Uterus (tissue), 4 donors: ENCODE measurements at places on chromosomes 16 and 17. TPM values are rescaled to one million over a fixed set of nuclear protein-coding genes. Genes with fewer than 3 reads are reported as not detected.
A peak's percentile ranks its signal among the peaks of the same experiment; 100 is the strongest.

The RHBDL1 gene
- not detected for total RNA-seq

The PLEKHG4 gene
- total RNA-seq = 6.8 TPM

The SLC5A2 gene
- 2.4 TPM for total RNA-seq

The CORO1A gene
- total RNA-seq = 15.3 TPM

The GPT2 gene
- 11.0 TPM for total RNA-seq

The CORO6 gene
- 4.9 TPM for total RNA-seq

DNA sequence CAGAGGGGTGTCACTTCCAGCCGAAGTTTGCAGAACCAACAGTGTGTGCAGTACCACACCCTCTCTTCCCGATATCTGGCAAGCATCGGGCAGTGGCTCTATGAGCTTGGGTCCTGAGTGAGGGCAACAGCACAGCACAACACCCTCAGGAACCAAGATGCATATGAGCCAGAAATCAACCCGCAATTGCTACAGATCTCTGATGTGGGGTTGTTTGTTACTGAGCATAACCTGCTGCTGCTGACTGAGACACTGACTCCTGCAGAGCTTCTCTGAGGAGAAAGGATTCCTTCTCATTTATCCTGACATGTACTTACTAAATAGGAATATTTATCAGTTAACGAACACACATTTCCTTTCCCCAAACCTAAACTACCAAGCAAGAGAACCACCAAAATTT lies 218.3 kb downstream of the RBFOX3 start:
- DNase-seq = no peak

DNA sequence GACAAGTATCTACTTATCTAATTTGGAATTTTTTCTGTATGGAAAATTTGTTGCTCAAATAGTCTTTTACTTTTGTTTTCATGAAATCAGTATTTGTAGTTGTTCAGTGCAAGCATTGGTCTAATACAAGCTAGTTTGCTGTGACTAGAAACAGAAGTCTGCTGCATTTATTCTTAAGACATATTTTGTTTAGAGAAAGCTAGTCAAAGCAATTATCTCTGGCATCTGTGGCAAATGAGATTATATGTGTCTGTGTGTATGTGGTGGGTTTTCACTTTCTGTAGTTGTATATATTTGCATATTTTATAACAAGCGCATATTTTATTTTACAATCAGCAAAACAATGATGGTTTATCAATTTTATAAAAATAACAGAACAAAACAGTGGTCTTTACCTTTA lies 96.0 kb upstream of the SIAH1 start:
- no peak for DNase-seq

DNA sequence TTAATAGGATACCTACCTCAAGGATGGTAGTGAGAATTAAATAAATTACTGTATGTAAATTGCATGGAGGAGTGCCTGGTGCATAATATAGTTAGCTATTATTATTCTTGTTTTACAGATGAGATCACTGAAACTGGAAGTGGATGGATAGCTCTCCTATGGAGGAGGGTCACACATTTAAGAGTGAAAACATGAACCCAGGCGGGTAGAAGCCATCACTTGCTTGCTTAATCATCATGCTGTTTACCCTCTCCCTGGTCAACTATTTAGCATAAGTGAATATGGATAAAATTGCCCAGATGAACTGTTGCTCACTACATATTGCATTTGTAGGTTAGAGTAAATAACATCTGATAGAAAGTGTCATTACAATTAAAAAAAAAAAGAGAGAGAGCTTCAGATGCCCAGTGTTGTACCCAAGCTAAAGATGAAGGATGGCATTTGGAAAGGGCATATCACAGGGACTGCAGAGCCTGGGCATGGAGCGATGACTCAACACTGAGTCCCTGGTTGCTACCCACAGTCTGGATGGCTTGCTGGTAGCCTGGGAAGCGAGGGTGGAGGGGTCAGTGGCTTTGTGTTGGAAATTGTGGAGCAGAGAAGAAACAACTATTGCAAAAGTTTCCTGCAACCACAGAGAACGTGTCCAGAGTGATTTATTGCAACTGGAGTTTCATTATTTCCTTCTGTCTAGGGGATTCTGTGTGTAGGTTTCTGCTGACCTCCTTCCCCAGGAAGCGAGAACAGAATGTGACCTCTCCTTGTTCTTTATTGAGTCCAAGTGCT lies 414.4 kb downstream of the SHISA9 start:
- DNase-seq = no peak

- no peak for DNase-seq
These were observed 30.5 kb downstream of the CYTH1 start for GRCh38 chr17:78751447-78752161.

- no peak for DNase-seq
These were observed 931.9 kb upstream of the SOX9 start for GRCh38 chr17:71188811-71189492.

GRCh38 chr17:53722407-53722806 lies 100.3 kb upstream of the KIF2B start:
- DNase-seq = no peak

- no peak for DNase-seq
These were observed 22.2 kb upstream of the DHRS7B start for GRCh38 chr17:21104608-21105007.

- no peak for DNase-seq
These were observed 3.1 kb upstream of the LHX1 start for GRCh38 chr17:36934144-36934691.

GRCh38 chr16:817001-817906 lies 16.7 kb upstream of the GNG13 start:
- DNase-seq = no peak

- DNase-seq = no peak
These were observed 91.8 kb downstream of the FOXL1 start for GRCh38 chr16:86669937-86670749.

- no peak for DNase-seq
These were observed 365.4 kb downstream of the CDH13 start for GRCh38 chr16:82991966-82992675.

DNA sequence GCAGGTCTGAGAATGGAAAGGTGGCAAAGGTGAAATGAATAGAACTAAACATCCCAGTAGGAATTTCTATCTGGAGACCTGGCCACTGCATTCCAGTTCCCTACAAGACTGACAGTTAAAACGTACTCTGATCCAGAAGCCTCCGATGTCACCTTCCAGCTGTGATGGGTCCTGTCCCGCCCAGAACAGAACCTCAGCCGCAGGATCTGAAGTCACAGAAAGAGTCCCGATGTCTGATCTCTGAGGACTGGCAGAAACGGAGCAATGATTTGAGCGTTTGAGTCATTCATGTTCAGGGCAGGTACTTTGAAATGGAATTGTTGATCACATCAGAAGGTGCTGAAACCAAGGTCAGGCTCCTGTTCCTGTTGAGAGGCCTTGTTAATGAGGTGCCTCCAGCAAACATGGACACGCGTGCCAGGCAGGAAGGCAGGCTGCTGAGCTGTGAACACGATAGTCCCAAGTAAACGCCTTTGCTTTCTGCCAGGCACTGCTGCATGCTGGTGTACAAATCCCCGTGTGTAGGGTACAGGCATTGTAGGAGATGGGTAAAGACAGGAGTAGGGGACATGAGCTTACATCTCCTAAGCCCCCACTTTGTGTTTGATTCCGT lies 61.4 kb downstream of the VAT1L start:
- DNase-seq = no peak

DNA sequence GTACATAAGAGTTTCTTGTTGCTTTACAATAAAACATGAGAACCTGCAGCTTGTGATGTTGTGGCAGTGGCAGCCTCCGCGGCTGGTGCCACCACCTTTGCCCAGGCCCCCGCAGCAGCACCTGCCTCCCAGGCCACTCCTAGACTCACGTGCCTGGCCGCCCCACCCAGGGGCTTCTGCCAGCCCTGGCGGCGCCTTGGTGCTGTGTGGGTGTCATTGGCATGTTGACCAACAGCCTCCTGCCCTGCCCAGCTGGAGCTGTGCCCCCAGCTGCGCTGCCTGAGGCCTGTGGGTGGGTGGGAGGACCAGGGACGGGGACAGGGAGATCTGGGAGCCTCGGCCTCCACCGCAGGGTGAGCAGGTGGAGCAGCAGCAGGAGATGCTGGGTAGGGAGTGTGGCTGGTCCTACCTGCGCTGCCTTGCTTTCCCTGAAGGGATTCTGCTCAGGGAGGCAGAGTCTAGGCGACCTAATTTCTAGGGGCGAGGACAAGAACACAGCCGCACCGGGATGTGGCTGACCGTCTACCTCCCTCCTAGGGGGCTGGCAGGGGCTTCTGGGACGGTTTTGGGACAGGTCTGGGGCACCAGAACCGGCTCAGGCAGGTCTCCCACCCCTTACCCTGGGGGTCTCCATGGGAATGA lies 428 bp upstream of the DNASE1L2 start:
- DNase-seq = no peak

DNA sequence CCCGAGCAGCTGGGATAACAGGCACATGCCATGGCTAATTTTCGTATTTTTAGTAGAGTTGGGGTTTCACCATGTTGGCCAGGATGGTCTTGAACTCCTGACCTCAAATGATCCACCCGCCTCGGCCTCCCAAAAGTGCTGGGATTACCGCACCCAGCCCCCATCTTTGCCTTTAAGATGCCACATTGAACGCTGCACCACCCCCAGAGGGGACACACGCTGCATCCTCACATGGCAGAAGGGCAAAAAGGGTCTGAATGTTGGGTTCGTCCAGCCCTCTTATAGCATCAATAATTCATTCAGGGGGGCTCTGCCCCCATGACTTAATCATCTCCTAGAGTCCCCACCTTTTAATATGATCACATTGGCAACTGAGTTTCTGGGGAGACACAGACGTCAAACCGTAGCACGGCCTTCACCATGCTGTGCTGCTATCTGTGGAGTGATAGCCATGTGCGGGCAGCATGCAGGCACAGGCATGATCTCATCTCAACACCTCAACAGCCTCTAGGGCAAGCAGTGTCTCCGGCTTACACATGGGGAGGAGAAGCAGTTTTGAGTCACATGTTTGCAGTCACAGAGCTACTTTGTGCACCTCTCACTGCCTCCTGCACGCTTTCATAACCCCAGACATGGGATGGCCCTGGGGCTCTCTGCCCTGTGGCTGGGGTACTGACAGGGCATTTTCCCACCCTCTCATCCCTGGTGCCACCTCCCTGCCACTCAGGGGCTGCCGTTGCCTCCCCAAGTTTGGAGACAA lies 30.0 kb downstream of the IL21R start:
- DNase-seq = no peak

- no peak for DNase-seq
These were observed at the start of gene KRTAP16-1 for GRCh38 chr17:41308918-41309359. Gene KRTAP16-1 (minus strand): TSS chr17:41309309. CDS start chr17:41309253, 56 bp downstream.

- peak; percentile 76 for DNase-seq
These were observed 29.9 kb downstream of the DYNLL2 start for GRCh38 chr17:58112970-58113631.

- no peak for DNase-seq
These were observed 35.1 kb downstream of the ZNF469 start for GRCh38 chr16:88417684-88418476.

DNA sequence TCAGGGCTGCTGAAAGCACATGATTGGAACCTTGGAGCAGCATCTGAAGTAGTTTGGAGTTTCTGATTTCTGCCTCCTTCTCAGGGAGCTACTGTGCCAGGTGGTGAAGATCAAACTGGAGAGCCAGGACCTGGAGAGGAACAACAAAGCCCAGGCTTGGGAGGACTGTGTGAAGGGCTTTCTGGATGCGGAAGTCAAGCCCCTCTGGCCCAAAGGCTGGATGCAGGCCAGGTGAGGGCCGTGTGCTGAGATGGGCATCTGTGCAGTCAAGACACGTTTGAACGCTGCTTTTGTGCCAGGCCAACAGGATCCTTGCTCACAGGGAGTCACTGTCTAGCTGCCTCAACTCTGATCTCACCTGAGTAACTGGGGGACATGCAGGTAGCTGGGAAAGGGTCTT lies 23.8 kb downstream of the UBN1 start:
- DNase-seq = no peak

DNA sequence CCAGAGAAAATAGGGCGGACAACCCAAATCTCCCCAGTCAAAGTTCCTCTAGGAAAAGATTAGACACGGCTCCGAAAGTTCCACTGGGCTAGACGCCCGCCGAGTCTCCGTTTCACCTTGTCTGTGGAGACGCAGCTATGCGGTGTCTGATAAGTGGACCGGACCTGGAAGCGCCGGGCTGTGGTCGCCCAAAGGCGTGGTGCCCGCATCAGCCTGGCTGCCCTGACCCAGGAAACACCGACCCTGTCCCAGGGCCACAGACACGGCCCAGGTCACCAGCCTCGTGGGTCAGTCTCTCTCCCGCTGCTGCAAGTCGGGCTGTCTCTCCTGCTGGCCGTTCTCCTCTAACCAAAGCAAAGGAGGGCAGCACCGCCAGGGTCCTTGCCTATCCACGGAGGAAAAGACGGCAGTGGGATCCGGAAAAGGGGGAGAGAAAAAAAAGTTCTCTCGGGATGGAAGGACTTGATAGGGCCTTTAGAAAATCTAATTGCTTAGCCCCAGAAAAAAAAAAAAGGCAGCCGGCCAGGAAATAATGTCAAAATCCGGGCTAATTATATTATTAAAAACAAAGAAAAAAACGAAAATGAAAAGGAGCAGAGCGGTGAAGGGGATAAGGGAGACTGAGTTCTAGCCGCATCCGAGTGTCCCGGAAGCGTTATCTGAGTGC lies 13.9 kb upstream of the FOXF1 start:
- DNase-seq = no peak

DNA sequence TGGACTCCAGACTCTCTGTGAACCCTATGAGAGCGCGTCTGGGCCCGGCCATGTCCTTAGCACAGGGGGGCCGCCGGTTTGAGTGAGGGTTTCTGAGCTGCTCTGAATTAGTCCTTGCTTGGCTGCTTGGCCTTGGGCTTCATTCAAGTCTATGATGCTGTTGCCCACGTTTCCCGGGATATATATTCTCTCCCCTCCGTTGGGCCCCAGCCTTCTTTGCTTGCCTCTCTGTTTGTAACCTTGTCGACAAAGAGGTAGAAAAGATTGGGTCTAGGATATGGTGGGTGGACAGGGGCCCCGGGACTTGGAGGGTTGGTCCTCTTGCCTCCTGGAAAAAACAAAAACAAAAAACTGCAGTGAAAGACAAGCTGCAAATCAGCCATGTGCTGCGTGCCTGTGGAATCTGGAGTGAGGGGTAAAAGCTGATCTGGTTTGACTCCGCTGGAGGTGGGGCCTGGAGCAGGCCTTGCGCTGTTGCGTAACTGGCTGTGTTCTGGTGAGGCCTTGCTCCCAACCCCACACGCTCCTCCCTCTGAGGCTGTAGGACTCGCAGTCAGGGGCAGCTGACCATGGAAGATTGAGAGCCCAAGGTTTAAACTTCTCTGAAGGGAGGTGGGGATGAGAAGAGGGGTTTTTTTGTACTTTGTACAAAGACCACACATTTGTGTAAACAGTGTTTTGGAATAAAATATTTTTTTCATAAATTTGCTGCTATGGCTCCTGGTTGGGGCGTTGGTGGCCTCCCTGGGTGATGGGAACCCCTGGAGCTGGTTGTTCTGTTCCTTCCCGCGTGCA lies 23.1 kb downstream of the STAT5A start:
- DNase-seq = peak; percentile 93

- DNase-seq = no peak
These were observed 573 bp upstream of the GNAO1 start for GRCh38 chr16:56190677-56191155.

- DNase-seq = peak; percentile 72
These were observed 14.7 kb upstream of the PLLP start for GRCh38 chr16:57299009-57299718.

GRCh38 chr17:50918933-50919296 lies 52.8 kb upstream of the TOB1 start:
- DNase-seq = no peak
